Left lung (tissue), 14 donors: ENCODE measurements at places on chromosomes 3 and 15. TPM values are rescaled to one million over a fixed set of nuclear protein-coding genes. Genes with fewer than 3 reads are reported as not detected.
A peak's percentile ranks its signal among the peaks of the same experiment; 100 is the strongest.

The SPINK8 gene
- not detected for total RNA-seq

- no peaks in the 10 kb centered on the region for H3K27me3 ChIP-seq
- no peaks in the 10 kb centered on the region for H3K4me1 ChIP-seq
- H3K27ac ChIP-seq: no peak overlapping the region
- no peak overlapping the region for H3K4me3 ChIP-seq
- no peak for DNase-seq
- H3K36me3 ChIP-seq: no peaks in the 10 kb centered on the region
These were observed 12.3 kb upstream of the C3orf22 start for GRCh38 chr3:126571078-126571477.

- H3K36me3 ChIP-seq: no peaks in the 10 kb centered on the region
- no peak overlapping the region for H3K4me3 ChIP-seq
- peak overlapping the region; percentile 72 for H3K27ac ChIP-seq
- no peaks in the 10 kb centered on the region for H3K27me3 ChIP-seq
- H3K4me1 ChIP-seq: peaks cover 43% of the 10 kb centered on the region
These were observed 257.2 kb upstream of the TPRG1 start for GRCh38 chr3:188914552-188914951.

GRCh38 chr15:60710656-60711055, 231.7 kb upstream of the ICE2 start:
- H3K4me1 ChIP-seq: peaks cover 12% of the 10 kb centered on the region
- H3K36me3 ChIP-seq: no peaks in the 10 kb centered on the region
- no peak overlapping the region for H3K4me3 ChIP-seq
- DNase-seq: no peak
- H3K27ac ChIP-seq: no peak overlapping the region

GRCh38 chr3:192857260-192857661, 60.4 kb downstream of the MB21D2 start:
- H3K4me3 ChIP-seq: no peak overlapping the region
- H3K27ac ChIP-seq: no peak overlapping the region
- no peaks in the 10 kb centered on the region for H3K27me3 ChIP-seq
- no peaks in the 10 kb centered on the region for H3K4me1 ChIP-seq

GRCh38 chr3:119918992-119919933, 137.4 kb downstream of the NR1I2 start:
- H3K36me3 ChIP-seq: peaks cover 12% of the 10 kb centered on the region
- H3K4me3 ChIP-seq: no peak overlapping the region
- no peak for DNase-seq
